NCI-H2029 treated with DMSO at 0.1 percent for 48 hours (cell line): ENCODE measurements at places on chromosomes 16 and 17.
A peak's percentile ranks its signal among the peaks of the same experiment; 100 is the strongest.

- no peak for DNase-seq
Observed at GRCh38 chr16:471353-472198, 46.1 kb downstream of the RAB11FIP3 start.

GRCh38 chr17:10226930-10227695, 28.7 kb upstream of the GAS7 start:
- DNase-seq, result no peak

DNA sequence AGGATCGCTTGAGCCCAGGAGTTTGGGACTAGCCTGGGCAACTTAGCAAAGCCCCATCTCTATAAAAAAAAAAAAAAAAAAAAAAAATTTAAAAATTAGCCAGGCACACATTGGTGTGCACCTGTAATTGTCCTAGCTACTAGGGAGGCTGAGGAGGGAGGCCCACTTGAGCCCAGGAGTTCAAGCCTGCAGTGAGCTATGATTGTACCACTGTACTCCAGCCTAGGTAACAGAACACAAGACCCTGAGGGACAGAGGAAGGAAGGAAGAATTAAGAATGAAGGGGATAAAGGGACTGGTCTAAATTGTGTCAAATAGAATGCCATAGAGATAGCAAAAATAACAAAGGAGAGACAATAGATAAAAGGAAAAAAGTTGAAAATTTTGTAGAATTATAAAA, 102.8 kb downstream of the TRIM37 start:
- DNase-seq, result no peak

GRCh38 chr16:49575346-49576172, 202.0 kb downstream of the C16orf78 start:
- no peak for DNase-seq

DNA sequence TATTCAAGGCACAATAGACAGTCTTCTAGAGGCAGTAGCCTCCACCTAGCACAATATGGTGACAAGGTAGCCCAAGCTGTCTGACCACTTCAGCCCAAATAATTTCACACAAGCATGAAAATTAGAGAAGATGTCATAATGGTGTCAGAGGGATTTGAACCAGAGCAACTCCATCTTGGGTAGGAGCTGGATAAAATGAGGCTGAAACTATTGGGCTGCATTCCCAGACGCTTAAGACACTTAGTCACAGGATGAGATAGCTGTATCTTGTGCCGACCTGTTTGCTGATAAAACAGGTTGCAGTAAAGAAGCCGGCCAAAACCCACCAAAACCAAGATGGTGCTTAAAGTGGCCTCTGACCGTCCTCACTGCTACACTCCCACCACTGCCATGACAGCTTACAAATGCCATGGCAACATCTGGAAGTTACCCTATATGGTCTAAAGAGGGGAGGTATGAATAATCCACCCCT, 192.6 kb downstream of the CPPED1 start:
- no peak for DNase-seq

DNA sequence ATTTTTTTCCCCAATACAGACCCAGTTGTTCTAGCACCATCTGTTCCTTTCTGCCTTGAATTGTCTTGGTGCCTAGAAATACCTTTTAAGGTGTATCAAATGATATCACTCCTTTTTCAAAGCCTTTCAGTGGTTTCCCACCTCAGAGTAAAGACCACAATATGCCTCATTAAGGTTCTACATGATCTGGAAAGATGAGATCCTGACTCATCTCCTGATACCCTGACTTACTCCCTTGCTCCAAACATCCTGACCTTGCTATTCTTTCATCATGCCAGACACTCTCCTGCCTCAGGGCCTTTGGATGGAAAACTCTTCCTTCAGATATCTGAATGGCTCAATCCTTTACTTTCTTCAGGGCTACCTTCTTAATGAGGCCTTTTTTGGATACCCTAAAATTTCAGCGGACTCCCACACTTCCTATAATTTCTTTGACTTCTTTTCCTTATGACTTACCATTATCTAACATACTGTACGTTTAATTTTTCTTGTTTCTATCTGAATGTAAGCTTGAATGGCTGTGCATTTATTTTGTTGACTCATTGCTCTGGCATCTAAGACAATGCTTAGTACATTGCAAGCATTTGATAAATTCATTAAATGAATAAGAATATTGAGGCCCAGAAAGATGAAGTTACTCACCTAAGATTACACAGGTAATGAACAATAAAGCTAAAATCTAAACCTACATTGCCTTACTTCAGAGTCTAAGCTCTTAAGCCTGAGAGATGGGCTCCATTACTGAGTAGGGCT, 19.2 kb downstream of the FLOT2 start:
- no peak for DNase-seq

- no peak for DNase-seq
Observed at GRCh38 chr17:40319651-40320540, 10.9 kb downstream of the RARA start.

DNA sequence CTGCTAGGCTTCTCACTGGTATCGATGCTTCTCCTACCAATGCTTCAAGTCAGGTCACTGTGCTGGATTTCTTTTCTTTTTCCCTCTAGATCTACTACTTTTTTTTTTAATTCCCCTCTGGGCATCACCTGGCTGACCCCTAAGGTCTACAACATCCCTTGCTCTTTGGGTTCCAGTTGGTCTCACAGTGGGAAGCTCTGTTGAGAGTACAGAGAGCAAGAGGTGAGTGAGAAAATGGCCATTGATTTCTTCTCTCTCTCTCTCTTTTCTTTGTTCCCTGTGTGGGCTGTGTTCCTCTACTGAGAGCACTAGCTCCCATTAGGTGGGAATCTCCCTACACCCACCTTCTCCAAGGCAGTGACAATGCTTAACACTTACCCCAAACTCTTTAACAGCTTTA, 413.4 kb downstream of the KCNJ2 start:
- DNase-seq, result no peak

DNA sequence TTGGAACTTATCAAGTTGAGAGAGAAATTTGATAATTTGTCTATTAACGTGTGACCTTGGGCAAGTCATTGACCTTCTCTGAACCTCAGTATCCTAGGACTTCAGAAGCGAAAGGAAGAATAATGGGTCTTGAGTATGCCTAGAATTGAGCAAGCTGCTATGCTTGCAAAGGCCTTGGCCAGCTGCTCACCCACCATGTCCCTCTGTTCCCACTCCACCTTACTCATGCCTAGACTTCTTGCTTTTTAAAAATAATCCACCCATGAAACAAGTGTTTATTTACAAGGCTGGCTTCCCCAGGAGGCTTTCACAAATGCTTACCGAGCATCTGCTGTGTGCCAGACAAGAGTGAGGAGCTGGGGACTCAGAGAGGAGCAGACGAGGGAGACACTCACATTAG, 590.6 kb downstream of the MAF start:
- DNase-seq, result no peak

GRCh38 chr17:77315551-77316190, 174.9 kb downstream of the SEC14L1 start:
- DNase-seq, result no peak

GRCh38 chr16:16797239-16797638, 418.3 kb downstream of the NPIPA7 start:
- no peak for DNase-seq

DNA sequence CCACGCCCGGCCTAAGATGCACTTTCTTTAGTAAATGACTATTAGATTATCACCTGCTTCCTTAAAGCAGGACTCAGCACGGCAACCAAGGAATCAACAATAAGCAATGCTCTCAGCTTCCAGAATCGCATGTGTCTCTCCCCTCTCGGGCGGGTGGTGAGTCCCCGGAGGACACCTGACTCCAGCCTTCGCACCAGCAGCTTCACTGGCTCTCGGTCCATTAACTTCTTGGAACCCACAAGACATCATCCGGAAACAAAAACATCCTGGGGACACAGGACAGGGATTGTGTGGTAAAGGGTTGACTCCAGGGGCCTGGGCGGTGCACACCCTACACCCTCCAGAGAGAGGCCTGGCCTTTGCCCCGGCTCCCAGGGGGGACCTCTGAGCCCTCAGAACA, 22.7 kb downstream of the UTS2R start:
- DNase-seq, result no peak

DNA sequence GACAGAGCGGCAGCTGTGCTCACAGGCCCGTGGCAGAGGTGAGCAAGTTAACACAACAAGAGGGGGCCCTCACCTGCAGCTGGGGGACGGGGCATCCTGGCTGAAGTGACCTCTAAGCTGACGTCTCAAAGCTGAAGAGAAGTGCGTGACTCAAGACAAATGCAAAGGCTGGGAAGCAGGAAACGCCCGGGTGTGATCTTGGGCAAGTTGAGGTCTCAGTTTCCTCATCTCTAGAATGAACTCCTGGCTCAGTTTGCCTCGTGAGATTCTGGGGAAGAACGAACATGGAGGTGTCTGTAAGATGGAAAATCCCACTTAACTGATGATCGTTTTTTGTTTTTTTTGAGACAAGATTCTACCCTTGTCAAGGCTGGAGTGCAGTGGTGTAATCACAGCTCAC, 40.1 kb upstream of the C1QL1 start:
- DNase-seq, result no peak

- no peak for DNase-seq
Observed at GRCh38 chr16:49502136-49502881, 128.7 kb downstream of the C16orf78 start.

GRCh38 chr16:20385844-20386832, 18.4 kb downstream of the PDILT start:
- DNase-seq, result peak; percentile 31

DNA sequence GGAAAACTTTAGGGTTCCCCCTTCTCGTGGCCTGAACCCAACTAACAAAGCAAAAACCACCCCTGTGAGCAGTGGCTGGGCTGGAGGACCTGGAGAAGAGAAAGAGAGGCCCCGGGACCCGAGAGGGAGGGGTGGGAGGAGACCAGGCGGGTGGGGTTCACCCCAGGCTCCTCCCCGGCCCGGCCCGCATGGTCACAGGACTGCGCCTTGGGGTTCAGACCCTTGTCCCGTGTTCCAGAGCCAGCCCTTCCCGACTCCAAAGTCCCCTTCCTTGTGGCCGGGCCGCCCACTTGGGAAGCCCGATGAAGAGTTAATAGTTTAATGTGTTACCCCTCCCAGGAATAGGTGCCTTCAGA, 852 bp downstream of the MARVELD3 start:
- no peak for DNase-seq

DNA sequence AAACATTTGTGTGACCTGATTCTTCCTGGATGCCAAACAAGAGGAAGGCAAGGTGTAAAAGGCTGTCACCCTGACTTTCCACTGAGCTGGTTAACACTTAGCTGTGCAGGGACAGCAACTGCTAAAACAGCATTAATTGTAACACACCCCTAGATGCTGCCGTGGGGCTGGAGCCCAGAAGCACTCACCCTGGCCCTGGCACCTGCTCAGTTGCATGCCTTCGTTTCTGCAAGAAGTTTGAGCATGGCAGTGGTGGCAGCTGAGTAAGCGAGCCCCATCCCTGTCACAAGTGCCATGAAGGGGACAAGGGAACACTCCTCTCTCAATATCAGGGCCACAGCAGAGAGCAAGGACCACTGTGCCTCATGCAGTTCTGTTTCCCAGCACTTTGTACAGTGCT, 330.2 kb downstream of the TMEM114 start:
- DNase-seq, result no peak

GRCh38 chr17:34616148-34616547, 36.8 kb downstream of the TMEM132E start:
- DNase-seq, result no peak

GRCh38 chr17:45123930-45124796, 8.2 kb downstream of the PLCD3 start:
- DNase-seq, result no peak

DNA sequence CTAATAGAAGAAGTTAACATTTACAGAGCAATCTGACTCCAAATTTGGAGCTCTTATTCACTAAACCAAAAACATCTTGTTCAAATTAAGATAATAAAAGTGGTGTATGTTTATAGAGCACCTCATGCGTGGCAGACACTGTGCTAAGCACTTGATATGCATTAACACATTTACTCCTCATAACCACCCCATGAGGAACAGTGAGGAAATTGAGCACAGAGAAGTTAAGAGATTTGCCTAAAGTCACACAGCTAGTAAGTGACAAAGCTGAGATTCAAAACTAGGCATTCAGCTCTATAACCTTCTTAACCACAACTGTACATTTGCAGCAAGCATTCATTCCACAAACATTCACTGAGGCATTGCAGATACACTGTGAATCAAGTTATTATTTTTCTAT, 94.0 kb downstream of the VAT1L start:
- DNase-seq, result no peak

DNA sequence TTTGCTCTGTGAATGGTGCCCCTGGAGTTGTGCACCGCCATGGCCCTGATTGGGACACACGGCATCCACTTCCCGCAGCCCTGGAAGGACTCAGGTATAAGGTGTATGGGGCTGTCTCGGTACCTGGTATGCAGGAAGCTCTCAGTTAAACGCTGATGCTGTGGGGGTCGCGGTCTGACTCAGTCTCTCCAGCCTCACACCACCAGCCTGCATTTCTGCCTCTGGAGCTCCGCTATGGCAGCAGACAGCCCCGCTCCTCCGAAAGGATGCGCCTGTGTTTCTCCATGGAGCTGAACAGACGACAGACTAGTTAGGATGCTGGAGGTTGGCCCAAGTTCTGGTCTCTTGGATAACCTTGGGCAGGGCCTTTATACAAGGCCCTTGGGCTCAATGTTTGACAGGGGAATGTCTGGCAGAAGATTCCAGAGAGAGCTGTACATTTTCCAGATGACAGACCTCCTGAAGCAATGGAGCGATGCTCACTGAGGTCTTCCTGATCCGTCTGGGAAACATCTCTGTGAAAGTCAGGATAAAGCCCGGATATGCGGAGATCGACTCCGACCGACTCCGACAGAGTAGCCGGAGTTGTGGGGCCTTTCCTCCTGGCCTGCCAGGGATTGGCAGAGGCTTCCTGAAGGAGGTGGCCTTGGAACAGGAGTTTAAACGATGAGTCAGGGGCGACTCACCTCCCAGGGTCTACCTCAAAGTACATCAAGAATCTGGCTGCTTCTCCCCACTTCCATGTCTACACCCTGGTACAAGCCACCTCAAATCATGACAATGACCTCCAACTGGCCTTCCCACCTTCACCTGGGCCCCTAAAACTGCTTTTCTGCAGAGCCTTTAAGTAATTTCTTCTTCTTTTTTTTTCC, 21.9 kb upstream of the BCAR1 start:
- DNase-seq, result no peak

DNA sequence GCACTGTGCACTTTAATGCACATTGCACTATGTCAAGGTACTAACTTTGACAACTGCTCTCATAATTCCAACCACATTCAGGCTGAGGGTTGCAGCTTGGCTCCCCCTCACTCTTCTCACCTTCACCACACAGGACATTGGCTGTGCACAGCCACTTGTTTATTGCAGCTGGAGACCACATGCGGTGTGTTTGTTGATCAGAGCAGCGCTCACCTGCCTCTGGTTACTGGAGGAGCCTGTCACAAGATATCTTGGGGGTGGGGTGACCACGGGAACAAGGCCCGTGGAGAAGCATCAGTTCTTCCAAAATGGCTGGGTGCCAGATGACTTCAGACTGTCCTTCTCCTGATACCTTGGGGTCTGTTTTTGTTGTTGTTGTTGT, 10.6 kb upstream of the CCL5 start:
- DNase-seq, result peak; percentile 49

- no peak for DNase-seq
Observed at GRCh38 chr17:29190592-29191207, 10.5 kb upstream of the MYO18A start.

GRCh38 chr16:74867281-74867849, 92.7 kb upstream of the FA2H start:
- DNase-seq, result no peak
